ENCODE measurements at places on chromosomes 7 and 10.

- DNase-seq = no peak
These were observed 32.1 kb upstream of the GTF2I start for GRCh38 chr7:74625446-74625845.

- no peak for DNase-seq
These were observed 21.1 kb downstream of the CCDC126 start for GRCh38 chr7:23618241-23618640.

- DNase-seq = no peak
These were observed 262.2 kb downstream of the AUTS2 start for GRCh38 chr7:69860486-69860885.

- no peak for DNase-seq
These were observed 353.1 kb downstream of the THSD7A start for GRCh38 chr7:11478882-11479281.

DNA sequence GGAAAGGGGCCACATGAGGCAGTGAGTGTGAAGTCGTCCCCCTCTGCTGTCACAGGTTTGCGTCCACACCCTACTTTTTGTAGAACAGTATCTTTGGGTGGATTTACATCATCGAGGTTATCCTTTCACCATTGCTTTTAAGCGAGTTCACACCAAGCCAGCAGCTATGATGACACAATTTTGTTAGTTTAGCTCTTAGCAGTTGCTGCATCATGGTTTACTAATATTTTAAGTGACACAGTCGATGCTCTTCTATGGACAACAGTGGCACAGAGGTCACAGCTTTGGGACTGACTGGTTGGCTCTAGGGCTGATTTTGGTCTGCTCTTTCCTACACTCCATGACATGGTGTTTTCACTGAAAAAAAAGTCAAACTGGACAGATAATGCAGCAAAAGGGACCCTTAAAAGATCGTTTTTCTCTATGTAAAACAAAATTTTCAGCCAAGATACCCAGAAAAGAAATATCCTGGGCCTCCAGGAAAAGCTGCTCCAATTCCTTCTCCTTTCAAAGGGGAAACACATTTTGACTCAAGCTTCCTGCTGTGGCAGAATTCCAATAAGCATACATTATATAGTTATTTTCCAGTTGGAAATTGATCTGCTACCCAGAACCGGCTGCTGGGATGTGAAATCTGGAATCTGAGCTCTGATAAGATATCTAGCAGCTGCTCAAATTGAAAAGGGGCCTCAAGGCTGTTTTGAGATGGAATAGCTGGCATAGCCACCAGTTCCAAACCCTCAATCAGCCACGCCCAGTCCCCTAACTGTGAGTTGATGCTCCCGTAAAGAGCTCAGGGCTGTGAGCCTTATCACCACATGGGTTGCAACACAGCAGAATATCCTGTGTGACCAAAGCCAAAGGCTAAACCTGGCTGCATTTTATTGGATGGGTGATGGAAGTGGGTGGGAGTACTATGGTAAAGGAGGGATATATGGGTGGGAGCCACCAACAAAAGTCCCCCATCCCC lies 114.2 kb downstream of the SMURF1 start:
- no peak for DNase-seq

DNA sequence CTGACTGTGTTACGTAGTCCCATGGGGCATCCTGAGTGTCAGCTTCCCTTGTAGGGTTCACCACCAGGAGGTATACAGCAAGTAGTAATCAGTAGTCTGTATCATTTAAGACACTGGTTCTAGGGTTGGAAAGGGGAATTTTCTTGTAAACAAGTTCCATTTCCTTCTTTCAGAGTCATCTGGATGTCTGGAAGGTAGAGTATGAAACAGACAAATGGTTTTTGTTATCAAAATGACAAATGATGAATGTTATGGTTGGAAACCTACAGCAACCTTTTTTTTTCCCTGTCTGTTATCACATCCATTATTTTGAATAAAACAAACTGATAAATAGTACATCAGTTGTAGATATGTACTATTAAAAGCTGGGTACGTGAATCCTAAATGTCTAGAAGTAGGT lies 19.1 kb downstream of the SEMA3A start:
- no peak for DNase-seq
